Progenitor cell of endocrine pancreas (in vitro differentiated cells): ENCODE measurements at places on chromosomes 13 and 19. TPM values are rescaled to one million over a fixed set of nuclear protein-coding genes. Genes with fewer than 3 reads are reported as not detected.

Gene GPC6
- total RNA-seq: 48.4 and 50.3 TPM in 2 replicates

Gene FAM124A
- total RNA-seq: 1.5 and 1.6 TPM in 2 replicates

Gene FXYD1
- not detected in 2 replicates for total RNA-seq

Gene SIGLEC12
- not detected in 2 replicates for total RNA-seq

Gene ZNF790
- 12.1 and 13.7 TPM in 2 replicates for total RNA-seq

Gene TMEM238
- 5.0 and 5.6 TPM in 2 replicates for total RNA-seq

Gene ZSWIM4
- 30.9 and 34.6 TPM in 2 replicates for total RNA-seq

Gene BEST2
- total RNA-seq: not detected in 2 replicates

Gene ZNF835
- total RNA-seq: 0.17 and 0.29 TPM in 2 replicates

Gene ANGPTL8
- total RNA-seq: not detected in 2 replicates

Gene LYL1
- 0.47 and 0.50 TPM in 2 replicates for total RNA-seq

Gene NCR1
- total RNA-seq: not detected in 2 replicates

Gene GIPR
- total RNA-seq: 26.4 and 27.2 TPM in 2 replicates

Gene LGALS7
- 0.91 TPM in 1 of 2 replicates, not detected in the other for total RNA-seq

Gene NTF4
- total RNA-seq: 0.91 and 1.5 TPM in 2 replicates

Gene THAP8
- total RNA-seq: 10.1 and 10.4 TPM in 2 replicates

Gene TLE6
- total RNA-seq: 18.4 and 21.0 TPM in 2 replicates

Gene NALCN
- 0.12 TPM in 1 of 2 replicates, not detected in the other for total RNA-seq

Gene ITGBL1
- total RNA-seq: not detected in 2 replicates

Gene PALM
- total RNA-seq: 52.4 and 54.3 TPM in 2 replicates

Gene LILRB4
- total RNA-seq: not detected in 2 replicates

Gene GRIK5
- total RNA-seq: 10.7 and 11.6 TPM in 2 replicates

Gene CAMSAP3
- total RNA-seq: 103 and 115 TPM in 2 replicates

Gene DLEU7
- 0.50 and 0.93 TPM in 2 replicates for total RNA-seq

Gene NPAS1
- 2.2 and 2.4 TPM in 2 replicates for total RNA-seq

Gene ZNF260
- 38.3 and 45.4 TPM in 2 replicates for total RNA-seq

Gene KIR3DL2
- total RNA-seq: not detected in 2 replicates

Gene ZSCAN4
- not detected in 2 replicates for total RNA-seq

Gene C19orf67
- total RNA-seq: 0.43 TPM in 1 of 2 replicates, not detected in the other

Gene WDR83
- 16.3 and 17.2 TPM in 2 replicates for total RNA-seq

Gene DCLK1
- 3.8 and 3.9 TPM in 2 replicates for total RNA-seq

Gene NCAN
- 0.17 and 0.36 TPM in 2 replicates for total RNA-seq

Gene FGF21
- total RNA-seq: not detected in 2 replicates

Gene GRK1
- 0.73 and 1.1 TPM in 2 replicates for total RNA-seq
